ENCODE measurements at places on chromosomes 1 and 21.

- DNase-seq = no peak
Observed at GRCh38 chr1:211386921-211387320, 60.3 kb downstream of the TRAF5 start.

- no peak for DNase-seq
Observed at GRCh38 chr1:116415699-116416533, 42.9 kb downstream of the ATP1A1 start.

- no peak for DNase-seq
Observed at GRCh38 chr21:42677339-42678321, 24.2 kb downstream of the PDE9A start.

DNA sequence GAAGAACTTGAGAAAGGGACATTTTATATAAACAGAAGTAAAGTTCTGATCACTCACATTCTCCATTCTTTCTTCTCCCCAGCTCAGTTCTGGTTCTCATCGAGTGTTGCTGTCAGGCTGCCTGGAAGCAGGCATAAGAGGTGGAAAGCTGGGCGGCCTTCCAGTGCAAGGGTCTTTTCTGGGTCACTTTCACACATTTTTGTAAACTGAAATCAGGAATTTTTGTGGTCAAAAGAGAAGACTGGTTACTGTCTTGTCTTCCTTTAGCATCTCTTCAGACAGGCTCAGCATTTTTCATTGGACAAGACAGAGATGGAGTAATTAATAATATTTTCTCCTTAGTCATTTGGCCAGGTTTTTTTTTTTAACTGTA, 93.7 kb downstream of the CTH start:
- no peak for DNase-seq

- no peak for DNase-seq
Observed at GRCh38 chr21:23936224-23936623, 1671.1 kb downstream of the MRPL39 start.

DNA sequence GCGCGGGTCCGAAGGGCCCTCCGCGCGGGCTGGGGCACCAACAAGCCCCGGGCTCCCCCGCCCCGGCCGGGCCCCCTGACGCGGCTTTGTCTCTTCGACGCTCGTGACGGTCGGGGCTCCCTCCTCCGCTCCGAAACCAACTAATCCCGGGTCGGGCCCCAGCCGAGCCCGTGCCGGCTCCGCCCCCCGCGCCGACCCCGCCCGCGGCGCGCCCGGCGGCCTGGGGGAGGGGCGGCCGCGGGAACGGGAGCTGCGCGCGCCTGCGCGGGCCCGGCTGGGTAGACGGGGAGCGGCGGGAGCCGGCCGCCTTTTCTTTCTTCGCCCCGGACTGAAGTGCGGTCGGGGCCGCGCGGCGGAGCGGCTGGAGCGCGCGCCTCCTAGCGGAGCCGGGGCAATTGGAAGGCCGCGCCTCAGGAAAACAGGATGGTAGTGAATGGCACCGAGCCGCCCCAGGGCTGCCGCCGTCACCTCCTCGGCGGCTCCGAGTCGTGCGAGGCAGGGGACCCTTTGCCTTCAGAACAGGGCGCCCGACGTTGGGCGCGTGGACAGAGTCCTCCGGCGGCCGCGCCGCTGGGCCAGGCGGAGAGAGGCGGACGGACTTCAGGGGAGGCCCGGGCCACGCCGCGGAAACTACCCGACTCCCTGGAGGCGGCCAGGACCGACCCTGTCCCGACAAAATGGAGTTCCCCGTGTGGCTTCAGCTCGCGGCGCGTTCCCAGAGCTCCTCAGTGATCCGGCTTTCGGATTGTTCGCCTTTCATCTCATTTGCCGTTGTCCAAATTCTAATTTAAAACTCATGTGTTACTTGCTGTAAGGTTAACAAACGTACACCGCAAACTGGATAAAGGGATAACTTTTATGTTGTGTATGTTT, at the start of gene TP53BP2:
Gene TP53BP2 (minus strand): TSS at position 138 of the 873 bp plus-strand sequence. CDS start 267 bp downstream, outside the sequence.
- DNase-seq = peak; percentile 87

DNA sequence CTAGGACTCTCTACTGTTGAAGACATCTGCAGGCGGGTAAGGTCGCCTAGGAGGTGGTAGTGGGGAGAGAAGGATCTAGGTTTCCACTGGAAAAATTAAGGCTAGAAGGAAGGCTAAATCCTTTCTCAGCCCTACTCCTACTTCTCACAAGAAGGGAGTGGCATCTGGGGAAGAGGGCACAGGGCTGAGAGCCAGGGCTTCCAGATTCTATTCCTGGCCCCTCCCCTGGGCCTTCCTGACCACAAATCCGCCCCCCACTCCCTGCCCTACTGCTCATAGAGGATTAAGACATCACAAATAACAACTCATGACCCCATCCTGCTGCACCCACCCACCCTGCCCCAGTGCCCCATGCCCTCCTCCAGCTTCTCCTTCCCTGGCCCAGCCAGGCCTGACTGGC, 2.5 kb downstream of the PHLDA3 start:
- no peak for DNase-seq

- DNase-seq = peak; percentile 75
Observed at GRCh38 chr21:42107881-42108553, 36.9 kb downstream of the UMODL1 start.

- DNase-seq = no peak
Observed at GRCh38 chr1:116507631-116508030, 63.2 kb downstream of the CD58 start.

DNA sequence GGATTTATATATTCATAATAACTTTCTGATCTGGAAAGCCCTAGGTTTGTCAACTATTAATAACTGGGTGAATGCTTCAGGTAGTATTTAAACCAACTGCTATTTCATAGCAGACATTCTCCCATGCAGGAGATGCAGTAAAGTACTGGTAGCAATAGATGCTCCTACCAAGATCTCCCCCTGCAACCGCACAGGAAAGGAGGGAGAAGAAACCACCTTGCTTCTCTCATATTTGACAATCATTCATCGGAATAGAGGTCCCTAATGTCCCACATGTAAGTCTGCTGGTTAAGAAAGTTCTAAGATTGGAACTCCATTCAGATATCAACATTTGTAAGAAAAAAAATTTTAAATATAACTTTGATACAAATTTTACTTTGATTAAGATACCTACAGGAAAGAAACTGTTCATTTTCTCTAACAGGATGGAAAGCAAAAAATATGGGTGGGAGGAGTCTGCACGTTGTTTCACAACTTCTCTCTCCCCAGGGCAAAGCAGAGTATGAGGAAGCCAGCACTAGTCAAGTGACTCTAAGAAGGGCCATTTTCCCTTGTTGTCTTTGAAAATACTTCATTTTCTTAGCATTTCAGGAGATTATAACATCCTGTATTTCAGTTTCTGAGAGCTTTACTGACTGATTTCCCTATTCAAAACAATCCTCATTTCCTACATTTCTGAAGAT, at the start of gene PYHIN1:
Gene PYHIN1 (plus strand): TSS at position 498 of the 683 bp plus-strand sequence. CDS start 5,359 bp downstream, outside the sequence.
- no peak for DNase-seq

DNA sequence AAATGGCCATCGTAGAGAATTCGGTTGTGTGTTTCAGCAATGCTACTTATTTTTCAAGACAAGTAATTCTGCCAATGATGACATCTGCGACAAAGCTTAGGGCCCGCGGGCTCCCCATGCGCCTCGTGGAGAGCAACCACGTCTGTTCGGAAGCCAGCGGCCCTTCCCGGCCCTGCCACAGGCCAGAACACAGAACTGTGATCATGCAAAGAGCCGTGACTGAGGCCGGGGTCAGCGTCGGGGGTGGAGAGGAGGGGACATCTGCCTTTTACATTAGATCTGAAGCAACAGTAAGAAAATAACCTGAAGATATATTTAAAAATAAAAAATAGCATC, 103.7 kb downstream of the PGBD5 start:
- DNase-seq = no peak

DNA sequence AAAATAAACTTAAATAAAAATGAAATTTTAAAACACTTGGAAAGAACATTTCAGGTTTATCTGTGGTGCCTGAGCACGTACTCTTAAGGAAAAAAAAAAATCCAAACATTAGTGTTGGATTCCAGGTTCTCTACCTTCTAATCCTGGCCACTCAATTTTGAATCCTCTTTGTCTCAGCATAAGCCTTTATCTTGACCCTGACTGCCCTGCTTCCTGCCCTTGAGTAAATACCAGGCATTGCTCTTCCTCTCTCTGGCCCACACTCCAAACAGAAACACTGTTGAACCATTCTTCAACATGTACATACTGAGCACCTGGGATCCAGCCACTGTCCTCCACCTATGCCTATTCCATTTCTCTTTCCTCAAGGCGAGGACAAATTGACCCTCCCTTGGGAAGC, 11.4 kb upstream of the VANGL1 start:
- DNase-seq = no peak

DNA sequence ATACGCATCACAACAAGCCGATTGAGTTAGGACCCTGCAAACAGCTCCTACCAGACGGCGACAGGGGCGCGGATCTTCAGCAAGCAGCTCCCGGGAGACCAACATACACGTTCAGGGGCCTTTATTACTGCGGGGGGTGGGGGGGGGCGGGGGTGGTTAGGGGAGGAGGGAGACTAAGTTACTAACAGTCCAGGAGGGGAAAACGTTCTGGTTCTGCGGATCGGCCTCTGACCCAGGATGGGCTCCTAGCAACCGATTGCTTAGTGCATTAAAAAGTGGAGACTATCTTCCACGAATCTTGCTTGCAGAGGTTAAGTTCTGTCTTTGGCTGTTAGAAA, 162.0 kb downstream of the RUNX1 start:
- DNase-seq = no peak

- DNase-seq = no peak
Observed at GRCh38 chr1:9180111-9180819, 51.4 kb upstream of the GPR157 start.

DNA sequence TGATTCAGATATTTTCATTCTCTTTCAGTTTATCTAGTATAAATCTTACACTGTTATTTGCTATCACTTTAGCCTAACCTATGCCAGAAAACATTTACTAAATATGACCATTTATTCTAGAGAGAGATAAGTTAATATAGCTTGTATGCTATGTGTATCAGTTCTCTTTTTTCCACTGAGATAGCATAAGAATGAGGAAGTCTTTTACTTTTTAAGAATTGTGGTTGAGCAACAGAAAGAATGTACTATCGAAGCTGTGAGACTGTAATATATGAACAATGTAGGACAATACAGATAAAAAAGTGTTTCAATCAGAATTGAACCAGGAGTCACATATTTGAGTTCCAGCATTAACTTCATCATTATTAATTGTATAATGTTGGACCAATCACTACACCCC, 479.9 kb upstream of the PLXNA2 start:
- no peak for DNase-seq

- DNase-seq = no peak
Observed at GRCh38 chr1:193311226-193311948, 125.0 kb upstream of the B3GALT2 start.

DNA sequence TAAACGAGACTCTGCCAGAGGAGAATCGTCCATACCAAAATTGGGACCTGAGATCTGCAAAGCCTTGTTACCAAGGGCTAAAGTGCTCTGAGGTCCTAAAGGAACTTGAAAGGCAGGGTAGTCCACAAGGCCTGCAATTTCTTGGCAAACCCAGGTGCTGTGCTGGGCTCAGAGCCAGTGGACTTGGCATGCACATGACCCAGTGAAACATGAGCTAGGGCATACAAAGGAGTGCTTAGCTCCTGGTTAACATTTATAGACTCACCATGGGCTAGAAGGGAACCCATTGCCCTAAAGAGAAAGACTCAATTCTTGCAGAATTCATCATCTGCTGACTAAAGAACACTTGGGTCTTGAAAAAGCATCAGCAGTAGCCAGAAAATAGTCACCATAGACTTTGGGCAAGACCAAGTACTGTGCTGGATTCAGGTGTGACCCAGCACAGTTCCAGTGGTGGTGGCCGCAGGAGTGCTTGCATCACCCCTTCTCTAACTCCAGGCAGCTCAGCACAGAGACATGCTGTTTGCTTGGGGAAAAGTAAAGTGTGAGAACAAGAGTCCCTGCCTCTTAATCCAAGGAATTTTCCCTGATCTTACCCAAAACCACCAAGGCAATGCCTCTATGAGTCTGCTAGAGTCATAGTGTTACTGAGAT, 1069.4 kb upstream of the ADGRL2 start:
- DNase-seq = no peak

DNA sequence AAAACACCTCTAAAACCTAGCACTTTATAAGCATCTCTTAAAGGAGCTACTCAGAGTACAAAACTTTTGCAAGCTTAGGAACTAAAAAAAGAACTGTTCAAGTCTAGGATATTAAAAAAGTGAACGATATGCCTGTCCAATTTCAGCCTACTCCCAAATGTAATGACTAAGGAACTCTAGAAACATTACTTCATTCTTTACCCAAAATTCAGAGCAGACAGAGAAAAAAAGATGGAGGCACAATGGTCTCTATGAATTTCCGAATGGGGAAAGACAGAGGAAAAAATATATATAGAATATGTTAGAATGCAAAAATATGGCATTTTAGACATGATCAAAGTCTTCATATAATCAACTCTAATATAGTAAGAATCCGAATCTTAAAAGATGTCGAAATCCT, 61.2 kb downstream of the TP53BP2 start:
- DNase-seq = no peak

- DNase-seq = peak; percentile 80
Observed at GRCh38 chr1:23528250-23528978, 2.6 kb downstream of the E2F2 start.

DNA sequence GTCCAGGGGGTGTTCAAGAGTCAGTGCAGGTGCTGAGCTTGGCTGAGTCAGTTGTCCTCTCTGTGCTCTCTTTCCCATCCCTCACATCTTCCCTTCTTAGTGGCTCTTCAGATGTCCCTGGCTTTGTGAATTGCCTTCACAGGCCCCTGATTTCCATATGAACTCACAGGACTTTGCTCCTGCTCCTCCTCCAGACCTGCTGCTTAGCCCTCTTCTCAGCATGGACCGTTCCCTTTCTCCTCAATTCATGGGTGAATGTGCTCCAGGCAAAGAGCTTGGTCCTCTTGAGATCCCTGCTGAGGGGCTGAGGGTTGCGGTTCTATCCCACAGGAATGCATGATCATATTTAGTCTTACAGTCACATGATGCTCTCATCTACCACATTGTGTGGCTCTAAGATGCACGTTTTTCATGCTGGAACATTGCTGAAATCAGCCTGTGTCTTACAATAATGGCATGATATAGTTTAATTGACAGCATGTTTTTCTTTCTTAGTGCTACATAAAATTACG, 30.5 kb downstream of the CACNA1E start:
- DNase-seq = no peak

DNA sequence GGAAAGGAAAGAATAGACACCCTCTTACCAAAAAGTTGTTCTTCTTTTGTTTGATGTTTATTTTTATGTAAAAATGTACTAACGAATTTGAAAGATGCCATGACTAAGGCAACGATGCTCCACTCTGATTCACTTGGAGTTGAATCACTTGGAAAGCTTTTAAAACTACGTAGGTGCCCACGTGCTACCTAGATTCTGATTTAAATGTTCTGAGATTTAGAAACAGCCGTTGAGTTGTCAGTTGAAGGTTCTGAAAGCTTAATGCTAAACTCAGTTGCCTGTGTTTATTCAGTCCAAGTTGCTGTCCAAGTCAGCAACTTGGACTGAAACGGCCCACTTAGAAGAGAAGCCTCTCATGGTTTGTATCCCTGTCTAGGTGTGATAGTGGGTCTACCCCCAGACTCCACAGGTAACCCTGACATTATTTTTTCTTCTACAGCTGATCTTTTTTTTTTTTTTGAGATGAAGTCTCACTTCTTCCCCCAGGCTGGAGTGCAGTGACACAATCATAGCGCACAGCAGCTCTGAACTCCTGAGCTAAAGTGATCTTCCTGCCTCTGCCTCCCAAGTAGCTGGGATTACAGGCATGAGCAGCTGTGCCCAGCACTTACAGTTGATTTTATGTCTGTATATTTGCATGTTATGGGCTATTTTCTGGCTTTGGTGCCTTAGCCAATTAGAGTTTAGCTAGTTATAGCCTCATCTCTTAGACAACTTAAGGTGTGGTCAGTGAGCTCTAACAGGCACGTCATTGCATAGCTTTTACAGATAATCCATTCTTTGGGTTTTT, 1.4 kb upstream of the VAMP4 start:
- no peak for DNase-seq

GRCh38 chr1:28592321-28593071, 431 bp downstream of the RAB42 start:
- no peak for DNase-seq
